Adipose tissue (tissue), 3 donors: ENCODE measurements at places on chromosomes 4 and X. TPM values are rescaled to one million over a fixed set of nuclear protein-coding genes. Genes with fewer than 3 reads are reported as not detected.

The FGFR3 gene
- polyA plus RNA-seq: 1.9 TPM

The CASP6 gene
- polyA plus RNA-seq: 8.0 TPM

The LUZP4 gene
- polyA plus RNA-seq: not detected

The ARMCX1 gene
- polyA plus RNA-seq: 7.6 TPM

The GABRQ gene
- not detected for polyA plus RNA-seq

The DOK7 gene
- 2.1 TPM for polyA plus RNA-seq

The FREM3 gene
- polyA plus RNA-seq: 0.11 TPM

The ANK2 gene
- 1.2 TPM for polyA plus RNA-seq

The FAAH2 gene
- polyA plus RNA-seq: 37.6 TPM

The ZCCHC12 gene
- not detected for polyA plus RNA-seq

The SEC31A gene
- 92.4 TPM for polyA plus RNA-seq

The HELT gene
- not detected for polyA plus RNA-seq

The TMPRSS11B gene
- not detected for polyA plus RNA-seq
